T47D (cell line): ENCODE measurements at places on chromosomes 16 and 17.
A peak's percentile ranks its signal among the peaks of the same experiment; 100 is the strongest.

- no peak for DNase-seq
These were observed 3.3 kb downstream of the ATPAF2 start for GRCh38 chr17:18035704-18036103.

DNA sequence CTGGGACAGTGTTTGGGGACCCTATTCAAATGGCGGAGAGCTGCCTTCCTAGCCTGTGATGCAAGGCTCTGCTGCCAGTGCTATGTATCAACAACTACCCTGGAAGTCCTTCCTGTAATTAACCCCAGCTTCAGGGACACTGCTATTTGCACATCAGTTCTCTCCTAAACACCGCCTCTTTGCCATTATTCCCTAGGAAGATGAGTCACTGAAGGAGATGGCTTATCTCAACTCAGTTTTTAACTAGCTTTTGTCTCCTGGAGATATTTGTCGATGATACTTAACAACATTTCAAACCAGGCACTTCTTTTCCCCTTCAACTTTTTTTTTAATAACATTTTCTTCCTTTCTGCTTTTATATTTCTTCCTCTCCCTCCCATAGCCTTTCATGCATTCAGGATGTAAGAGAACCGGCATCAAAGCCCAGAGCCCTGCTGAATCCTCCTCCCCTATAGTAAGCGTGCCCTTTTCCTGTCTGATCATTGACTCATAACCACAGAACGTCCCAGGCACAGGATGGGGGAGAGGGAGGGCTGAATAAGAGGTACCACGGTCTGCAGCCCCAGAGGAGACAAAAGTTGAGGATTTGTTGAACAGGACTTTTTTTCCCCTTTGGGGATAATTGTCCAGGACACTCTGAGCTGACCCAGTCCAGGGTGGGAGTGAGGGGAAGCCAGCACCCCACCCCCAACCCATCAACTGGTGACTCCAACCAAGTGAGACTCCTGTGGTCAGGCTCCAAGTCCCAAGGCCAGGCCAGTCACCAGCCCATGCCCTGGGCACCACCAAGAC is 387.8 kb upstream of the SALL1 start:
- no peak for DNase-seq

DNA sequence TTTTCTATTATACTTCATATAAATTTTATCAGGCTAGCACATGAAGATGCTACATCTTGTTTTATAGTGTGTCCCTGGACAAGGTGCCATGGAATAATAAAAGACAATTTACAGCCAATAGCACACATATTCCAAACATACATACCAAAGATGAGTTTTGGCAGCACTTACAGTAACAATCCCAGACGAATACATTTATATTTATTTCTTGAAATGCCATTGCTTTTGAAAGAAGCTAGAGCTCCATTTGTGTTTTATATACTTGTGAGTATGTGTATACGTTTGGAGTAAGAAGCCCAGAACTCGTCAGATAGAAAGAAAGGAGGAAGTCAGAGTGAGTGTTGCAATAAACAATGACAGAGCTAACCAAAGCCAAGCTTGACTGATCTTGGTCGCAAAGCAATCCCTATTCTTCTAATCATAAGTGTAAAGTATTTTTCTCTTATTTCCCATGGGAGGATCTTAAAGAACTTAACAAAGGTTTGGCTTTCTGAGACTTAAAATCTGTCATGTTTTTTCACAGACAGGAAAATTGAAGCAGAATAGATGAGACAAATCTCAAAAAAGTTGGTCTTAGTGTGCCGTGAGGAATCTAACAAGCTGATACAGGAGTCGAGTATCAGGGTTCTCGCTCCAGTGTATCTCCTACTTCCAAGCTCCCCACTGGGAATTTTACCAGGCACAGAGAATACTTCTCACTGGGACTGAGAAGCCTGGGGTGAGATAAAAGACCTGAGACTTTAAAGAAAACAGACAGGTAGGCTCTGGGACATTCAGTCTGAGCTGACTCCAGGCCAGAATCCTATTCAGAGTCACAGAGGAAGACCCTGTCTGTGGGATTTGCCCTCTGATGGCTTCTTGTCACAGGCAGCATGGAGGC is 175.4 kb downstream of the AATF start:
- no peak for DNase-seq

DNA sequence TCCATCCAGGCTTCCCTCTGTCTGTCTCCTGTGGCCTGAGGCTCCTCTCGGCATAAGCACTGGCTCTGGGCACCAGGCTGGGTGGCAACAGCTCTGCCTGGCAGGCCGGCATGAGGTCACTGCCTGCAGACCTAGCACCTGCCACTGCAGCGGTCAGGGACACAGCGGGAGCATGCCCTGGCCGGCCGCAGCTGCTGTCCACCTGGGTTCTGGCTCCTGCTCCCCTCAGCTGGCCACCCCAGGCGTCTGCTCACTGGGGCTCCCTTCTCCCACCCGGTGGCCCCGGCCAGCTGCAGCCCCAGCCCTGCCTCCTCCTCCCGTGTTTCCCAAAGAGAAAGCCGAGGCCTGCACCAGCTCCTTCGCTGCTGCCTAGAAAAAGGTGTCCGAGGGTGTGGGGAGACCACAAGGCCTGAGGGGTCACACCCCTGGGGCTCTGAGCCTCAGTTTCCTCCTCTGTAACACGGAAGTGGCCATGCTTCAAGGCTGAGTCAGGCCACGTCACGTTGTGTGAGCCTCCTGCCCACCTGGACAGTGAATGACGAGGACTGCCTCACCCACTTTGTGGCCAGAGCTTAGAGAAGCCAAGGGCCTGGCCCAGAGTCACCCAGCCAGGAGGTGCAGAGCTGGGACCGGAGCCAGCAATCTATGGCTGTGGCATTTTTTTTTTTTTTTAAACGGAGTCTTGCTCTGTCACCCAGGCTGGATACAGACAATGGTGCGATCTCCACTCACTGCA is 6.7 kb downstream of the NTHL1 start:
- no peak for DNase-seq

- DNase-seq, result no peak
These were observed 22.3 kb upstream of the PABPN1L start for GRCh38 chr16:88888461-88889387.

DNA sequence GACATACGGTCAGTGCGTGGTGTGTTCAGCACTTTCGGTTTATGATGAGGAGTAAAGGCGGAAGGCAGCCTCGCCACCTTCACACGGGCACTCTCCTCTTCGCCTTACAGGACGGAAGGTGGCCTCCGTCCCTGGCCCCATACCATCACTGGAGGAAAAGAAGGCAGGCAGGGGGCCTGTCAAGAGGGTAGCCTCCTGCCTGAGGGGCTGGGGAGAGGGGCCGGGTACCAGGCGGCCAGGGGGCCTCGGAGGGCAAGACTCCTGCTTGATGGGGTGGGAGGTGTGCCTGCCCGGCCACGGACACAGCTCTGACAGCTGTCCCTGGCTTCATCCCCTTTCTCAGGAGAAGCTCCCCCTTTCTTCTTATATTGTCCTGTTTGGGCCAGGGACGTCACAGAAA is 15.6 kb upstream of the SLC38A8 start:
- no peak for DNase-seq

DNA sequence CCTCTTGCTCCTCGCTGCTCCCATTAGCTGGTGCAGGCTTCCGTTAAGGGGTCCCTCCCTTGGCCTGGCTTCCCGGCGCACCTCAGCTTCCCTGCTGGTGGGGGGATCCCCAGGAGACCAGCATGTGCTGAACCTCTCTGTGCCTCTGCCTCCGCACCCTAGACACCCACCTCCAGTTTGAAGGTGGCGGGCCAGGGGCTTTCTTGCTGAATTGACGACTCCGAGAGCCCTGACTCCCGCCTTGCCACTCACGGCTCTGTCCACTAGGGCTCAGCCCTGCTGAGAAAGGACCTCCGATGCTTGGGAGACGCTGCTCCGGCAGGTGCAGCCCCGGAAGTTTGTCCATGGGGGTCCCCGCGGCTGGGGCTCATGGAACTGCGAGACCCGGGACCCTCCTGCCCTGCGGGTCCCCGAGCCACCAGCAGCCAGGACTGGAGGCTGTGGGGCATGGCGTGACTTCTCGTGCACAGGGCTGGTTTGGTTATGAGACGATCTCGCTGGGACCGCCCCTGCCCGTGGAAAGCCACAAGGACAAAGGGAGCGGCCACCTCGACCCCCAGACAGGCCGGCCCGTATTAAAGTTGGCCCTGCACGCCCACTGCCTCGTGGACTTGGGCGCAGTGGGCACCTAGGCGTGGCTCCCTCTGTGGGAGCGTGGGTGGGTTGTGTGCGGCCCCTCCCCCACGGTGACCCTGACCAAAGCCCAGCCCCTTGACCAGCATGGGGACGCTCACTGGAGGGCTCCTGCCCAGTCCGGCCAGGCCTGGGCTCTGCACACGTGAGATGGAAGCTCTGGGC is 8.1 kb downstream of the CHMP6 start:
- DNase-seq, result no peak

GRCh38 chr17:19567216-19568015 is 33.8 kb downstream of the SLC47A1 start:
- no peak for DNase-seq

DNA sequence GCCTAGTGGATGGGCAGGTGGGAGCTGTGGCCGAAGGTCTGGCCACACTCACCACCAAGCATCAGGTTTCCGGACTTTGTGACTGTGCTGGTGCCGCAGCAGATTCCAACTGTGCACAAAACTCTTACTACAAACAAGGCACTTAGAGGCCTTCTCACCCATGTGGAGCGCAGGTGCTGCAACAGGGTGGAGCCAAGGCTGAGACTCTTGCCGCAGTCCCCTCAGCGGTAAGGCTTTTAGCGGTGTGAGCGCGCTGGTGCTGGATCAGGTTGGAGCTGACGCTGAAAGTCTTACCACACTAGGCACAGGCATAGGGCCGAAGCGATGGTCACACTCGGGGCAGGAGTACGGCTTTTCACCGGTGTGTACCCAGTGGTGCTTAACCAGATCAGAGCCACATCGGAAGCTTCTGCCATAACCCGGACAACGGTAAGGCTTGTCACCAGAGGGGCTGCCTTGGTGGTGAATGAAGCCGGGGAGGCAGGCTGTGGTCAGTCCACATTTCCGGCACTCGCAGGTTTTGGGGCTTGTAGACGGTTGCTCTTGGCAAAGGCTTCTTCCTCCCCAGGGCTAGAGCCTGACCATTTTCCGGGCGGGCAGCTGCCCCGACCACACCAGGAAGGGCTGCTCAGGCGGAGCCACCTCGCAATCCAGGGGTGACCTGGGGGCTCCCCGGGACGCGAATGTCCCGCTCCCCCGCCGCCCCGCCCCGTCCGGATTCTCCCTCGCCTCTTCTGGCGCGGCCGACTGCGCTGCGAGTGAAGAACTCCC is 1.0 kb upstream of the ARMC5 start:
- DNase-seq, result peak; percentile 53

GRCh38 chr16:4944333-4945281 is 7.7 kb upstream of the PPL start:
- no peak for DNase-seq

DNA sequence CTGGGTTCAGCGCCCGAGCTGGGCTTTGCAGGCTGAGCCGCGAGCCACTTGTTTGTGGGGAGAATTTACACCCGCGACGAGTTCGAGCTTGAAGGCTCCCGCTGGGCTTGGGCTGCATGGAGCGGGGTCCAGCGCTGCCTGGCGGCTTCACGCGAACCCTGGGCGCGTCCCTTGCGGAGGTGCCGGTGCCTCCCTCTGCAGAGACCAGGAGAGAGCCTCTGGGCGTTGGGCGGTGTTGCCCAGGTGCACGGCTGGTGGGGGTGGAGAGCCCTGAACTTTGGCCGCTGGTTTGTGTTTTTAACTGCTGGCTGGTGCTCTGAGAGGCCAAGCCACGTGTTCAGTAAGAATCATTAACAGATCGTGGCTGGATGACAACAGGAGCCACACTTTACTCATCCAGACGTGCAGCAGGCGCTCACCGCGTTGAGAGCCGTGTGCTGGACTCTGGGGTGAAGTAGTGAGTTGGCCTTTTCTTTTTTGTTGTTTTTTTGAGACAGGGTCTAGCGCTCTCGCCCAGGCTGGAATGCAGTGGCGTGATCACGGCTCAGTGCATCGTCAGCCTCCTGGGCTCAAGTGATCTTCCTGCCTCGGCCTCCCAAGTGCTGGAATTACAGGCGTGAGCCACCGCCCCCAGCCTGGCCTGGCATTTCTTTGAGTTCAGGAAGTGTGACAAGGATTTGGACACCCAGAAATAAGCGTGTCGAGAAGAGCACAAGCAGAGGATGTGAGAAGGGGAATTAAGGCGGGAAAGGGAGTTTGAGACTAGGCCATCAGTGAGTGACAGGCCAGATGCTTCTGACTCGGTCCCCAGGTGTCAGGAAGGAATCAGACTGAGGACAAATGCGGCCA is 827 bp downstream of the CDK10 start:
- DNase-seq, result peak; percentile 73

DNA sequence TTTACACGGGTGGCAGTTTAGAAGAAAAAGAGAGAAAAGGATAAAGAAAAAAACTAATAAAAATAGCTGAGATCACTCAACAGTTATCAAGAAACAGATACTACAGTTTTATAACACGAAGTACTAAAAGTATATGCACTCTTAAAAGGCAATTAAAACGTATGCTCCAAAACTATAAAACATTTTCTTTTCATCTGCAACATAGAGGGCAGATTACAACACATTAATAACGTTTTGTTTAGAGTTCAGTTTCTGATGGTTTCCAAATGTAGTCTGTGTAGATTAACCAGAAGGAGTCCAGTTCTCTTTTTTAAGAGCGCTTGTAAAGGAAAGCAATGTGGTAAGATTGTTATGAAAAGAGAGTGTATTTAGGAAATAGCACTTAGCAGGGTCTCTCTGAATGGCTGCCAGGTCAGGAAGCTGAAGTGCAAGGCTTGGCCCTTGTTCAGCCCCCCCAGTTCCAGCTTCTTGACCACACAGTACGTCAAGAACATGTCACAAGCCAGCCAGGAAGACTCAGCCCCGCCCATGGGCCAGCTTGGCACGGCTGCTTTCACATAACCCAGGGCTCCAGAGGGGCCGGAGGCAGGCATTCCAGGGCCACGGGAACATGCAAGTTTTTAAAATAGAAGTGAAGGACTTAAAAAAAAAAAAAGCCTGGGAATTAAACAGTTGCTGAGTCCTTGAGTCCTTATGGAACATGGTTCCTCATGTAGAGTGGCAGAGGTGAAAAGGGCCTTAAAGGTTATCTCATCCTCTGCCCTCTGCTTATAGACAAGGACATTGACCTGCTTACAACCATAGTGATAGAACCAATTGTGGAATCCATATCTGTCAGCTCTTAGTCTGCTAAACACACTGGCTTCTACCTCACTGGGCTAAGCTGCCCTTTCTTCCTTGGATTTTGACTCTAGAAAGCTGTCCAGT is 147.4 kb upstream of the TBX2 start:
- DNase-seq, result no peak

GRCh38 chr16:80317599-80318037 is 223.2 kb upstream of the DYNLRB2 start:
- DNase-seq, result peak; percentile 25
